ENCODE measurements at places on chromosomes 3 and 15.

DNA sequence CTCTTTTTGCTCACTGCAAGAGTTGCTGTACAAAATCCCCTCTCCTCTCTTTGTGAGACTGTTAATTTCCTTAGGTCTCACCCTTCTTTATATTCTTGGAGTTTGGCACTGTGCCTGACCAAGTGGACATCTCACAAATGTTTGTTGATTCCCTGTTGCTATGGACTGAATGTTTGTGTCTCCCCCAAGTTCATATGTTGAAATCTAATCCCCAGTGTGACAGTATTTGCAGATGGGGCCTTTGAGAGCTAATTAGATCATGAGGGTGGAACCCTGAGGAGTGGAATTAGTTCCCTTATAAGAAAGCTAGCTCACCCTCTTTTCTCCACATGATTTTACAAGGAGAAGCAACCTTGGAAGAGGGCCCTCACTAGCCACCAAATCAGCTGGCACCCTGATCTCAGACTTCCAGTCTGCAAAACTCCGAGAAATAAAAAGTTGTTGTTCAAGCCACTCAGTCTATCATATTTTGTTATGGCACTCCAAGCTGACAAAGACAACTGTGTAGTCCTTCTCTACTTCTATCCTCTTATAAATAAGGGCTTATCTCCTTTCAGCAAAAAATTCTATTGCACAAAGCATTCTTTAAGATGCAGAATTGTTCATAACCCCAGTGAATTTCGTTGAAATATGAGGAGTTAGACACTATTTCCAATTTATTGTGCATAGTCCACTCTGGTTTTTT is 65.5 kb upstream of the NPHP3 start:
- H3K27ac ChIP-seq, result no peak overlapping the region
- no peaks in the 10 kb centered on the region for H3K4me1 ChIP-seq
- no peaks in the 10 kb centered on the region for H3K27me3 ChIP-seq
- no peak for DNase-seq
- no peak overlapping the region for H3K4me3 ChIP-seq

- no peaks in the 10 kb centered on the region for H3K27me3 ChIP-seq
- H3K4me3 ChIP-seq, result no peak overlapping the region
- no peak for DNase-seq
- peaks cover 5% of the 10 kb centered on the region for H3K36me3 ChIP-seq
These were observed 29.1 kb upstream of the GNB5 start for GRCh38 chr15:52220251-52220650.

- no peak overlapping the region for H3K27ac ChIP-seq
- H3K27me3 ChIP-seq, result no peaks in the 10 kb centered on the region
- H3K4me1 ChIP-seq, result peaks cover 5% of the 10 kb centered on the region
- no peaks in the 10 kb centered on the region for H3K36me3 ChIP-seq
These were observed 274.8 kb downstream of the THSD4 start for GRCh38 chr15:71390096-71390495.

DNA sequence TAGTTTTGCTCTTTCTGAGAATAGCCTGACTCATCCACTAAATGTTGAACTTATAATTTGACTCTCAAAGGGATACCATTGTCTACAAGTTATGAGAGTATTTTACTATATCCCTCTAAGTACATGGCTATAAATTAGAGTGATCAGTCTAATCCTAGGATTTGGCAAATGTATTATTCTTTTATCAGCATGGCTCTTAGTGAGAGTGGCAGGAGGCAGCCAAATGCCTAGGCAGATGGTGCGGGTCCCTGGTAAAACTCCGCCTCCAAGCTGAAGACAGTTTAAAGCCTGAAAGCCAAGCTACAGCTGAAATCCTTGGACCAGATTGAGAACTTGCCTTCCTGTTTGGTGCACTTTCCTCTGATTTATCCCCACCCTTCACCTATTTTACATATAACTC is 631.8 kb downstream of the SQOR start:
- no peak overlapping the region for H3K27ac ChIP-seq
- H3K4me3 ChIP-seq, result no peak overlapping the region
- no peaks in the 10 kb centered on the region for H3K27me3 ChIP-seq
- H3K4me1 ChIP-seq, result no peaks in the 10 kb centered on the region
- DNase-seq, result no peak

GRCh38 chr15:62209322-62209721 is 44.2 kb upstream of the C2CD4B start:
- no peak for DNase-seq
- no peak overlapping the region for H3K27ac ChIP-seq
- H3K27me3 ChIP-seq, result no peaks in the 10 kb centered on the region

GRCh38 chr3:4748701-4749378 is 230.4 kb upstream of the BHLHE40 start:
- no peak for DNase-seq
- H3K27me3 ChIP-seq, result no peaks in the 10 kb centered on the region
- H3K36me3 ChIP-seq, result no peaks in the 10 kb centered on the region
- H3K4me3 ChIP-seq, result no peak overlapping the region
- H3K4me1 ChIP-seq, result peaks cover 22% of the 10 kb centered on the region

DNA sequence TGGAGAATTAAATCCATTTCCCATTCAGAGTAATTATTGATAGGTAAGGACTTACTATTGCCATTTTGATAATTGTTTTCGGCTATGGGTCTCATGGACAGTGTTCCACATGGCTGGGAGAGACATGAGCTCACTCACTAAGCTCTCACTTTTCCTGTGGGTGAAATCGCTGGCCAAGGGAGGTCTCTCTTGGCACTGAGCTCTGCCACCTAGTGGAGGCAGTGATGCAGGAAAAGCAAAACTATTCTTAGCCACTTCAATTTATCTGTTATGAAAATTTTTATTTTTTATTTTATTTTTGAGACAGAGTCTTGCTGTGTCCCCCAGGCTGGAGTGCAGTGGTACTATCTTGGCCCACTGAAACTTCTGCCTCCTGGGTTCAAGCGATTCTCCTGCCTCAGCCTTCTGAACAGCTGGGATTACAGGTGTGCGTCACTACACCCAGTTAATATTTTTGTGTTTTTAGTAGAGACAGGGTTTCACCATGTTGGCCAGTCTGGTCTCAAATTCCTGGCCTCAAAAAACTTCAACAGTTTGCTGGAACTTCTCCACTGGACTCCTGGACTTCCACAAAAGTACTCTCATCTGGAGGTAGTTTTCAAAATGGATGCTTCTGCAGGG is 4.7 kb upstream of the RNF13 start:
- no peak overlapping the region for H3K4me3 ChIP-seq
- H3K27me3 ChIP-seq, result no peaks in the 10 kb centered on the region
- no peaks in the 10 kb centered on the region for H3K36me3 ChIP-seq
- no peaks in the 10 kb centered on the region for H3K4me1 ChIP-seq

DNA sequence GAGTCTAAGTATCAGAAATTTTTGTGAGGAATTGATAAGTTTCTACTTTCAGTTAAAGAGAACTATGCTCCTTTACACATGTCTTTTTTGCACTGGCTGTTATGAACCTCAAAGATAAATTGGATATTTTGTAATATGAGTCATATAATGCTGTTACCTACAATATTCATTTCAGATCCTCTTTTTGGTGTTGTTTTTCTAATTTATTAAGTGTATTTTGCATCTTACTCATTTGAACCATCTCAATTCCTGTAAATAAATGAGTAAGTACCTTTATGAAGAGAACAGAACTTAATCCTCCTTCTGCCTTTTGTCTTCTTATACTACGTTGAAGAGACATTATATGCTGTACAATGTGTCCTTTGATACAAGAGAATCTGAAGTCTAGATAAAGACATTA is 74.4 kb downstream of the ZIC1 start:
- no peak overlapping the region for H3K4me3 ChIP-seq
- no peak for DNase-seq
- no peak overlapping the region for H3K27ac ChIP-seq

- H3K27ac ChIP-seq, result peak overlapping the region; percentile 66
- DNase-seq, result no peak
- no peak overlapping the region for H3K4me3 ChIP-seq
- H3K4me1 ChIP-seq, result peaks cover 12% of the 10 kb centered on the region
- H3K27me3 ChIP-seq, result no peaks in the 10 kb centered on the region
These were observed 3.2 kb downstream of the DVL3 start for GRCh38 chr3:184158404-184158803.

GRCh38 chr3:112672716-112673541 is 32.0 kb upstream of the CCDC80 start:
- no peaks in the 10 kb centered on the region for H3K36me3 ChIP-seq
- no peaks in the 10 kb centered on the region for H3K27me3 ChIP-seq
- H3K4me3 ChIP-seq, result no peak overlapping the region

GRCh38 chr3:30286811-30287210 is 319.6 kb upstream of the TGFBR2 start:
- H3K27me3 ChIP-seq, result no peaks in the 10 kb centered on the region
- H3K4me1 ChIP-seq, result no peaks in the 10 kb centered on the region
- no peak overlapping the region for H3K27ac ChIP-seq
- H3K36me3 ChIP-seq, result no peaks in the 10 kb centered on the region

- H3K27me3 ChIP-seq, result no peaks in the 10 kb centered on the region
- H3K4me3 ChIP-seq, result no peak overlapping the region
- no peaks in the 10 kb centered on the region for H3K4me1 ChIP-seq
- DNase-seq, result no peak
These were observed 248.1 kb upstream of the NR2E3 start for GRCh38 chr15:71562251-71562650.

DNA sequence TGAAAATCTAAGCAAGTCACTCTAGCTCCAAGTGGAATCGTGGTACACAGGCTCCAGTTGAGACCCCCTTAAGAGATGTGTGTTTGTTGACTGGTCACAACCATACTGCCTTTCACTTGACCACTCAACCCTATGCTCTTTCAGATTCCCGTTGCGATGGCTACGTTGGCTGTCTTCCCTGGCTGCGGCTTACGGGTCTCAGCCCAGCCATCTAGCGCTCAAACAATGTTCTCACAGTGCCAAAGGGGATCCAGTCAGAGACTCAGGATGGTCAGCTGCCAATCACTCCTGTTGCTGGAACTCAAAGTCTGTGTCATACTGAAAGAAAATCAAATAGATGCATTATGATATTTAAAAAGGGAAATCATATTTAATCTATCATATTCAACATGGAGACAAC is 237.6 kb downstream of the ITPR1 start:
- H3K27ac ChIP-seq, result no peak overlapping the region
- H3K4me1 ChIP-seq, result peaks cover 15% of the 10 kb centered on the region
- no peak overlapping the region for H3K4me3 ChIP-seq
- H3K36me3 ChIP-seq, result no peaks in the 10 kb centered on the region
- H3K27me3 ChIP-seq, result no peaks in the 10 kb centered on the region

GRCh38 chr3:150308037-150308319 is 100.1 kb upstream of the TSC22D2 start:
- H3K27me3 ChIP-seq, result no peaks in the 10 kb centered on the region
- H3K4me3 ChIP-seq, result no peak overlapping the region
- DNase-seq, result no peak
- no peak overlapping the region for H3K27ac ChIP-seq
- H3K36me3 ChIP-seq, result no peaks in the 10 kb centered on the region

DNA sequence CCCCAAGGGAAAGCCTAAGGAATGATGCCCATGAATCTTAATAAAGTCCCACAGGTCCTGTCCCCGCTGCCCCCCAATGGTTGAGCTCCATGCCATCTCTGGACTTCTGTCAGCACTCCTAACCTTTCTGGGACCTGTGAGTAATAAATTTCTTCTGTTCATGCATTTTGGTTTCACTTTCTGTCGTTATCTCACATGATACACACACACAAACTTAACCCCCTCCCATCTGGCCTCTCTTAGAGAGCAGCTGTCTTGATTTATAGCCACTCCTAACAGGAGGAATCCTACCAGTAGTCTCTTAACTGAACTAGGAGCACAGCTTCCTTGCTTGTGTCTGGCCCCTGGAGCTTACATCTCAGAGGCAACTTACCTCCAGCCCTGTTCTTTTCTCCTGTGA is 82.7 kb upstream of the SELENOK start:
- H3K27ac ChIP-seq, result no peak overlapping the region
- H3K4me1 ChIP-seq, result no peaks in the 10 kb centered on the region
- H3K27me3 ChIP-seq, result no peaks in the 10 kb centered on the region
- H3K36me3 ChIP-seq, result no peaks in the 10 kb centered on the region
- DNase-seq, result no peak
- H3K4me3 ChIP-seq, result no peak overlapping the region

- no peaks in the 10 kb centered on the region for H3K36me3 ChIP-seq
- H3K4me1 ChIP-seq, result peaks cover 4% of the 10 kb centered on the region
- no peaks in the 10 kb centered on the region for H3K27me3 ChIP-seq
- DNase-seq, result peak; percentile 77
- H3K4me3 ChIP-seq, result no peak overlapping the region
These were observed 33.7 kb downstream of the FLNB start for GRCh38 chr3:58041826-58042324.

DNA sequence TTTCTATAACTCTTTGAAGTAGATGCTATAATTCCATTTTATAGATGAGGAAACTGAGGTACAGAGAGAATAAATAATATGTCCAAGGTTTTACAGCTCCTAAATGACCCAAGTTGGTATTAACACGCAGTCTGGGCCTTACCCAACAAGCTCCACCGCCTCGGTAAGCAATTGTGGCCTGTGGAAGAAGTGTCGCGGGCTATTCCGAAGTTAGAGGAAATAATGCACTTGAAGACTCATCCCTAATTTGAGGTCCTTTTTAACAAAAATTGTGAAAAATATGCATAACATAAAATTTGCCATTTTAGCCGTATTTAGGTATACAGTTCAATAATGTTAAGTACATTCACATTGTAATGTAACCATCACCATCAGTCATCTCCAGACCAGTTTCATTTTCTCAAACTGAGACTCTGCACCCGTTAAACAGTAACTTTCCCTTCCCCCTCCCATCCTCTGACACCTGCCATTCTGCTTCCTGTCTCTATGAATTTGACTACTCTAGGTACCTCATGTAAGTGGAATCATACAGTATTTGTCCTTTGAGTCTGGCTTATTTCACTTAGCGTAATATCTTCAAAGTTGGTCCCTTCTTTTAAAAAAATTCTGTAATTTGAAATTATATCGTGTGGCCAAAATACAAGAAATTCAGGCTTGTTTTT is 18.2 kb downstream of the IDH3A start:
- H3K27ac ChIP-seq, result no peak overlapping the region
- no peak overlapping the region for H3K4me3 ChIP-seq
- no peak for DNase-seq
- H3K27me3 ChIP-seq, result no peaks in the 10 kb centered on the region
- H3K4me1 ChIP-seq, result no peaks in the 10 kb centered on the region

DNA sequence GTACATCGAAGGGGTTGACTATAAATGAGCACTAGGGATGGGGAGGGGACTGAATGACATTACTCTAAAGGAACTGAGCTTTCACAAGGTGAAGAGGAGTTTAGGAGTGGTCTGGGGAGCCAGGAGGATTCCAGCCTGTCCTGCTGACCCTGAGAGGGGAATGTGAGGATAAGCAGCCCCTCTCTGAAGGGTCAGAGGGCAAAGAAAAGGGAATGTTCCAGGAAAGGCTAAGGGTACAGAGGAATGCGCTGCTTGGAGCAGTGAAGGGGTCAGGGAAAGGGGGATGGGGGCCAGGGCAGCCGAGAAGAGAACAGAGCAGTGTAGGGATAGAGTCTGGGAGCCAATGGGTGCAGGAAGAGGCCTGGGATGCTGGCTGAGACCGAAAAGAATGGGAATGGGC is 28.0 kb upstream of the TPM1 start:
- H3K4me1 ChIP-seq, result peaks cover 15% of the 10 kb centered on the region
- H3K27ac ChIP-seq, result no peak overlapping the region
- H3K27me3 ChIP-seq, result no peaks in the 10 kb centered on the region
- DNase-seq, result no peak
- H3K36me3 ChIP-seq, result no peaks in the 10 kb centered on the region

GRCh38 chr3:104598848-104599511 is 767.7 kb upstream of the ALCAM start:
- DNase-seq, result no peak
- no peaks in the 10 kb centered on the region for H3K27me3 ChIP-seq
- H3K36me3 ChIP-seq, result no peaks in the 10 kb centered on the region
- no peaks in the 10 kb centered on the region for H3K4me1 ChIP-seq
